CD4-positive, alpha-beta T cell treated with Interleukin-10 for 1 hour (primary cell): ENCODE measurements at places on chromosomes 3 and 15.

- DNase-seq, result no peak
These were observed 4.5 kb downstream of the MYO9A start for GRCh38 chr15:72113347-72114031.

- peak; percentile 74 for DNase-seq
These were observed 128.3 kb upstream of the BHLHE40 start for GRCh38 chr3:4850928-4851265.

DNA sequence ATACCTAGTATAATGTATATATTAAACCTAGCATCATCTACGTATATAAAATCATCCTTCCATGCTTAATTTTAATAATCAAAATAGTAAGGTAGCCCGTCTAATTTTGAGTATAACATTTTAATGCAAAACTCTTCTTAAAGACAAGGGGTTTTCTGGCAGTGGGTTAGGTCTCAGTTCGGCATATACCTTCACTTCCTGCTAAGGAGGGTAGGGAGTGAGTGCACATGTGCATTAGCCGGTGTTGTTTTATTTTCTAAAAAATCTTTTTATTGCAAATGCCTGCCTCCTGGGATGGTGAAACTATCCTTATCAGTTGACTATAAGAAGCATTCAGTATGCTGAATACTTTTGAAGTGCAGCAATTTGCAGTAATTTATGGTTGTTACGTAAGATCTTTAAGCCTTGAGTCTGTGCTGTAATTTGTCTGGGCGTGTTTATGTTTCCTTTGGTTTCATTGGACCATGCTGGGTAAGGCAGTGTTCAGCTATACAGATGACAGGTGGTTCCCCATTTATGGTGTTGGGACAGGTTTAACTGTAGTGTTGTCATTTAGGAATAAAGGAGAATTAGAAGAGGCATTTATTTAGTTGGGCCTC lies 11.7 kb downstream of the ARHGEF26 start:
- no peak for DNase-seq

GRCh38 chr15:77577366-77577950 lies 55.3 kb downstream of the LINGO1 start:
- no peak for DNase-seq

DNA sequence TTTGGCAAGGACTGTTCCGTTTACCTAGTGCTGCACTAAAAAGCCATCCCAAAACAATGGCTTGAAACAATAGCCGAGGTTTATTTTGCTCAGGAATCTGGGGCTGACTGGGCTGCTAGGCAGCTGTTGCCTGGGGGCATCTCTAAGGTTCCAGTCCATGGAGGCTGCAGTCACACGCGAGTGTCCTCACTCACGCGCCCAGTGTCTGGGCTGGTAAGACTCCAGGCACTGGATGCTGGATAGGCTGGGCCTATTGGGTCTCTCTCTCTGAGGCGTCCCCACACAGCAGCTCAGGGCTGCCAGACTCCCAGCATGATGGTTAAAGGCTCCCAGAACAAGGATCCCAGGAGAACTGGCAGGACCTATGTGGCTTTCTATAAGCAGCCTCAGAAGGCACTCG lies 34.2 kb downstream of the ALS2CL start:
- no peak for DNase-seq

- no peak for DNase-seq
These were observed at the start of gene FGF12 for GRCh38 chr3:192727032-192727847. TSS of gene FGF12 (minus strand) at chr3:192727541.

- peak; percentile 79 for DNase-seq
These were observed 16.1 kb downstream of the CD276 start for GRCh38 chr15:73700041-73700842.

- DNase-seq, result no peak
These were observed 23.1 kb upstream of the HERC1 start for GRCh38 chr15:63856711-63857460.
